ENCODE measurements at places on chromosomes 1 and 21.
A peak's percentile ranks its signal among the peaks of the same experiment; 100 is the strongest.

DNA sequence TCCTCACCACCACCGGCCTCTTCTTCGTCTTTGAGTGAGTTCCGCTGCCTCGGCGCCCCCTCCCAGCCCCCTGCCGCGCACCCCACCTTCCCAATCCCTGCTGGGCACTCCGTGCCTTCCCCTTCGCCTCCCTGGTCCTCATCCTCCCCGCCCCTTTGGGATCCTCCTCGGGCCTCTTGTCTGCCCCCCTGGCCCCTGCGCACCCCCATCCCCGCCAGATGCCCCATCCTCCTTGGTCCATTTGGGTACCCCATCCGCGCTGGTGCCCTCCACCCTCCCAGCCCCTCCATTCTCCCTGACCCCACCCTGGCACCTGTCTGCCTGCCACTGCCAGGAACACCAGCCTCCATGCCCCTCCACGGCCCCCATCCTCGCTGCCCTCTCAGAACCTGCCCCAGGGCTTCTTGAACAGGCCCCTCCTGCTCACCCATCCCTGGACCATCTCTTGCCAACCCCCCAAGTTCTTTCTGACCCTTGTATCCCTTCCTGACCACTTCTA is 667 bp downstream of the ZDHHC18 start:
- no peak for DNase-seq

DNA sequence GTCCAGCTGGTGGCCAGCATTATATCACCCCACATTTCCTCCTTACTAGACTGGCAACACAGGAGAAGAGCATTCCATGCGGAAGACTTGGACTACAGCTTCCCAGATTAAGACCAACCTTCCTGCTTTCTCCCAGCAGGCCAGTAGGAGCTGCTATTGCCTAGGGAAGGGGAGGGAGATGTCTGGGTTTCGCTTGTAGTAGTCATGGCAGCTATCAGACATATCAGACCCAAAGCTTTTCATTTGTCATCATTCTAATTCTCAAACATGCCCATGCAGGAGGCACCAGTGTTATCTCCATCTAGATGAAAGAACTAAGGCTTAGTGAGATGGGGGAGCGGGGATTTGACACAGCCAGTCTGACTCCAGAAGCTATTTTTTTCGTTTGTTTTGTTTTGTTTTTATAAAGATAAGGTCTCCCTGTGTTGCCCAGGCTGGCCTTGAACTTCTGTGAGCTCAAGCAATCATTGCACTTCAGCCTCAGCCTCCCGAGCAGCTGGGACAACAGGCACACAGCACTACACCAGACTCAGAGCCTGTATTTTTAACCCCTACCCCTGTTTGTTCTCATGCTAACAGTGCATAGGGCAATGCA is 4.5 kb downstream of the PLA2G2A start:
- peak; percentile 6 for DNase-seq

DNA sequence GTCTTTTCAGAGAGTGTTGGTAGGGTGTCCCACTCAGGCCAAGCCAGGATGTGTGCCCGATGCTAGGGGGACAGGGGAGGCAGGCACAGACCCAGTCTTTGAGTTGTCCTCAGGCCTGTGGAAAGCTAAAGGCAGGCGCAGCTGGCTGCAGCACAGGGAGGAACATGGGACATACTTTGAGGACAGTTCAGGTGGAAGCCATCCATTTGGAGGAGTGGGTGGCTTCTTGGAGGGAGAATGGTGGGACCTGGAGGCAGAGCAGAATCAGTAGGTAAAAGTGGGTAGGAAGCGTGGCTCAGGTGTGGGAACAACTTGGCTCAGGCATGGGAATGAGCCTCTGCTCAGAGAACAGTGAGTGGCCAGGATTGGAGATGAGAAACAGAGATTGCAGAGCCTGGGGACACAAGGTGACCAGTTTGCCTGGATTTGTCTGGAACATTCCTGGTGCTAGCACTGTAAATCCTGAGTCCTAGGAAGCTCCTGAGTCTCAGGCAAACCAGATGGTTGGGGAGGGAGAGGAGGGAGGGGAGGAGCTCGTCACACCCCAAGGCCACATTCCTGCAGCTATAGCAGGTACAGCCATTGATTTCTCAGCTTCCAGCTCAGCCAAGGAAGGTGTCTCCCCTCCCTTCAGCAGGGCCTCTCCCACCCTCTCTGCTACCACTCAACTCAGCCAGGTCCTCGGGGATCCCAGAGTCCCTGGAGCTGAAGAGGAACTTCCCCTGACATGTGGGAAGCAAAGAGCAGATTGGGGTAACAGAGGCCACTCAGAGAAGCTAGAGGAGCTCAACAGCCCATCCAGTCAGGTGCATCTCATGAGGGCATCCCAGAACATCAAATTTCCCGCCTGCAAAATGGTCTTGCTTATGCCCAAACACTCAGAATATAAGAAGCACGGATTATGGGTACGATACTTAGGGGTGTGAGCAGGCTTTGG is 65.2 kb upstream of the TINAGL1 start:
- no peak for DNase-seq

DNA sequence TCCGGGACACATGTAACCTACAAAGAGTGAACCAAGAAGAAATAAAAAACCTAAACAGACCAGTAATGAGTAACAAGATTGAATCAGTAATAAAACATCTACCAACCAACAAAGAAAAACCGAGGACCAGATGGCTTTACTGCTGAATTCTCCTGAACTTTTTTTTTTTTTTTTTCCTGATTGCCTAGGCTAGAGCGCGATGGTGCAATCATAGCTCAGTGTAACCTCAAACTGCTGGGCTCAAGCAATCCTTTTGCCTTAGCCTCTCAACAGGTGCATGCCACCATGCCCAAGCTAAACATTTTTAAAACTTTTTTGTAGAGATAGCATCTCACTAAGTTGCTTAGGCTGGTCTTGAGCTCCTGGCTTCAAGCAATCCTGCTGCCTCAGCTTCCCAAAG is 11.2 kb upstream of the FGGY start:
- no peak for DNase-seq

DNA sequence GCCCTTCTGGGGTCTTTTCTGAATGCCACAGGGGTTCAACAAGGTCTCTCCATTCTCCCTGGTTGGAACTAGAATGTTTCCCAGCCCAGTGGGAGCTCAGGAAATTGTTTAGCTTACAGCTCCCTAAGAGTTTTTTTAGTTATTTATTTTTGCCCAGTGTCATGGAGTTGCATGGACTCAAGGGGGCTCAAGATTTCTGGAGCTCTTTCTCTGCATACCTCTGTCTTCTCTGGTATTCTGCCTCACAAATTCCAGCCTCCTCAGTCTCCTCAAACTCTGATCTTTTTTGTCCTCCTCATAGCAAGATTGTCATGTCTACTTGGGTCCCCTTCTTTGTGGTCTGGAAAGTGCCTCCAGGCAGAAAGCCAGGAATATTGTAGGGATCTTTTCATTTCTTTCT is 15.9 kb upstream of the PPP2R5A start:
- no peak for DNase-seq

- DNase-seq, result no peak
These were observed 4.8 kb upstream of the SLC26A9 start for GRCh38 chr1:205948039-205948438.

- no peak for DNase-seq
These were observed 226.6 kb downstream of the RERE start for GRCh38 chr1:8590721-8591351.

- no peak for DNase-seq
These were observed 51.3 kb upstream of the IVNS1ABP start for GRCh38 chr1:185368313-185368855.

GRCh38 chr1:245121523-245121922 is 33.3 kb upstream of the KIF26B start:
- no peak for DNase-seq

- no peak for DNase-seq
These were observed 379.2 kb upstream of the SPAG17 start for GRCh38 chr1:118563981-118564951.

- no peak for DNase-seq
These were observed 119.5 kb upstream of the HOOK1 start for GRCh38 chr1:59695252-59695651.

DNA sequence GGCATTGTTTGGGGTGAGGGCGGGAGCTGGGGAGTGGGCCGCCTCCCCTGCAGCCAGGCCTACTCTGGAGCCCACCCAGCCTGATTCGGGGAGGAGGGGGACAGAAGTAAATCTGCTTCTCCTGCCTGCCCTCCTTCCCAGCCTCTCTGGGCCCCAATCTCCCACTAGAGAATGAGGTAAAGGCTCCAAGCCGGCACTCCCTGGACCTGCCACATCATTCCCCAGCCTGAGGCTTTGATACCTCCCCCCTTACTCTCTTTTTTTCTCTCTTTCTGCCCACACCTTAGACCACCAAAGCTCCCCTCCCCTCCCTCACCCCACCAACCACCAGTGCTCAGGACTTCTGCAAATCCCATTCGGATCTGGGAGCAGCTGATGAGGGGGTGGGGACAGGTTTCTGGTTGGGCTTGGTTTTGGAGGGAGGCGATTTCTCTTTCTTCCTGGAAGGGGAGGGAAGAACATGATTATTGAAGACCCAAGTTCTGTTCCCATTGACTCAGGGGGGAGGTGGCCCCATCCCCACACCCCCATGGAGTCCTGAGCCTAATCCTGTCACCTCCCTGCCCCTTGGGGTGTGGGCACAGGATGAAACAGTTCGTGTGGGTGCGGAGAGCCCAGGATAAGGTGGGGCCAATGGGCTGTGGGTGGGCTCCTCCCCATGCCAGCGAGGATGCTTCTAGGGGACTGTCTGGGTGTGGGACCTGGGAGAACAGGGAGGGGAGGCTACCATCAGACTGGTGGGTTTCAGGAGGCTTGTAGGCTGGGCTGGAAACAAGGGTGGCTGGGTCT is 1.3 kb downstream of the MAP7D1 start:
- no peak for DNase-seq

DNA sequence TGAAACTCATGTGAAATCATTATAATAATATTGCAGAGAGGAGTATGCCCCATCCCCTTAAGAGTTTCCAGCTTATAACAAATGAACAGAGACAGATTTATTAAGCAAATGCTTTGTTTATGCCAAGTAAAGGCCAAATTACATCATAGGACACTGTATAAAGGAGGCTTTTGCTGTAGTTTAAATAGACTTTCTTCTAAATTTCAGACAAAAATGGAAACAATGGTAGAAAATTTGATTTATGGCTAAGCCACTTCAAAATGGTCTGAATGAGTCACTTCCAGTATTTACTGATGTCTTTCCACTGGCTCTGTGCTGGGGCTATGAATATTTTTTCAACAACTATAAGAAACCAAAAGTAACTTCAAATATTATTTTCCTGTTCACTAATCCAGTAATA is 81.1 kb upstream of the ST6GALNAC5 start:
- no peak for DNase-seq

DNA sequence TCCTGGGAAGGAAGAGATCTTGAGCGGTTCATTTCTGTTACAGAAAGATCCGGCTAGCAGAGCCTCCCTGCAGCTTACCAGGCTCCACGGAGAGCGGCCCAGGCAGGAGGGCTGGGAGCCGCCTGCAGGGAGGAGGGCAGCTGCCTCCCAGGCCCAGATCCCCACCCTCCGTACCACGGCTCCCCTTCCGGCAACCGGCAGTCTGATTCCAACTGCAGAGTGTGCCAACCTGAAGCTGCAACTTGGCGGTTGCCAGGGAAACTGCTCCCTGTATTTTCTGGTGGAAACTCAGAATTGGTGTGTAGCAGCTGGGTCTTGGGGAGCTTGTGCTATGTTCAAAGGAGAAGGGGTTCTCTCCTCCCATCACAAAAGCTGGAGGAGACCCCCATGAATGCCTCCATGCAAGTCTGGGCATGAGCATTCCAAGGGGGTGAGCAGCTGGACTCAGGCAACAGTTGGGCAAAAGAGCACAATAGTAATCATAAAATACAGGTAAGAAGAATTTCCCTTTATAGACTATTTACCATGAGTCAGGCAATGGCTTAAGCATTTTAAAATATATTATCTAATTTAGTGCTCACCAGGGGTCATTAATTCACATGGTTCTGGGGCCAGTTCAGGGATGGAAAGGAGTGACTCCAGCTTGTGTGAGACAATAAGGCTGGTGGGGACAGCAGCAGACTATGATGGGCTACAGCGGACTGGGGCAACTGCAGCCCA is 46.1 kb upstream of the KAZN start:
- no peak for DNase-seq

- no peak for DNase-seq
These were observed 62.7 kb downstream of the FHAD1 start for GRCh38 chr1:15309687-15310086.

- no peak for DNase-seq
These were observed 14.4 kb downstream of the ADAMTS5 start for GRCh38 chr21:26952374-26953066.

DNA sequence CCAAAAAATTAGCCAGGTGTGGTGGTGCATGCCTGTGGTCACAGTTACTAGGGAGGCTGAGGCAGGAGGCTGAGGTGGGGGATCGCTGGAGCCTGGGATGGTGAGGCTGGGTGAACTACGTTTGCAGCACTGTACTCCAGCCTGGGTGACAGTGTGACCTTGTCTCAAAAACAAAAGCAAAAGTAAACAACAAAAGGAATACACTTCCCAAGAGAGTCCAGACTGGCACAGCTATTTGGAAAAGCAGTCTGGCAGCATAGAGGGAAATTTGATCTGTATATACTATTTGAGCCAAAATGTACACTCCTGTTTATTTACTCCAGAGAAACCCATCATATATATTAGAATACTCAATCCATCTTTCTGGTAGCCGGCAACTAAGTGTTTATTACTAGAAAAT is 107.0 kb upstream of the HMCN1 start:
- no peak for DNase-seq

DNA sequence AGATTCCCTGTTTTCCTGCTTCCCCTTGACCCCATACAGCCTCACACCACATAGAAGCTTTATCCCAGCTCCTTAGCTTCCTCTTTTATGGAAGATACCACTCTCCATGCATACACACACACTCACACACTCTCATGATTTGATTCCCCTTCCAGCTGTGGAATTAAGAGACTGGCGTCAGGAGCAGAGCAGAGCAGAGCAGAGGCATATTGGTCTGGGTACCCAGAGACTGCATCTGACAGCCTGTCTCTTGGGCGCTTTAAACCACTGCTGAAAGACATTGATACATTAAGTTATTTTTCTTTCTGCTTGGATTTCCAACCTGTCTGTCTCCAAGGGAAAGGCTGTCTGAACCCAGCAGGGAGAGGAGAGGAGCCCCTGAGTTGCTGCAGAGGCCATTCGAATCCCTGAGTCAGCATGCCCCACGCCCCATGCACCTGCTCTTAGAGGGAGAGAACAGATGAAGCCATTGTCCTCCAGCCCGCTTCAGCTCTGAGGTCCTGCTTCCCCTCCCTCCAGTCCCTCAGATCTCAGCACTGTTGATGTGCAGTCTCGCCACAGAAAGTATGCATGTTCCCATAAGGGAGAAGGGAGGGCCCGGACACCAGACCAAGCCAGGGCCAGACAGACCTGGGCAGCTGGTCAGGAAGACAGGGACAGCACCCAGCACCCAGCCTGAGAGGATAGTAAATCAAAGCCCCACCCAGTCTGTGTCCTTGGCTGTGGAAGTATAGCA is 66.7 kb upstream of the GJB5 start:
- no peak for DNase-seq

- DNase-seq, result no peak
These were observed 24.4 kb downstream of the GIPC2 start for GRCh38 chr1:78070210-78070609.

- no peak for DNase-seq
These were observed 148.7 kb downstream of the HHAT start for GRCh38 chr1:210477328-210477924.

Measured in CD4-positive, alpha-beta T cell treated with Interleukin-6 at 100 ng/mL for 8 hours (primary cell).